NCI-H69 (cell line): ENCODE measurements at places on chromosomes 13 and 19.

DNA sequence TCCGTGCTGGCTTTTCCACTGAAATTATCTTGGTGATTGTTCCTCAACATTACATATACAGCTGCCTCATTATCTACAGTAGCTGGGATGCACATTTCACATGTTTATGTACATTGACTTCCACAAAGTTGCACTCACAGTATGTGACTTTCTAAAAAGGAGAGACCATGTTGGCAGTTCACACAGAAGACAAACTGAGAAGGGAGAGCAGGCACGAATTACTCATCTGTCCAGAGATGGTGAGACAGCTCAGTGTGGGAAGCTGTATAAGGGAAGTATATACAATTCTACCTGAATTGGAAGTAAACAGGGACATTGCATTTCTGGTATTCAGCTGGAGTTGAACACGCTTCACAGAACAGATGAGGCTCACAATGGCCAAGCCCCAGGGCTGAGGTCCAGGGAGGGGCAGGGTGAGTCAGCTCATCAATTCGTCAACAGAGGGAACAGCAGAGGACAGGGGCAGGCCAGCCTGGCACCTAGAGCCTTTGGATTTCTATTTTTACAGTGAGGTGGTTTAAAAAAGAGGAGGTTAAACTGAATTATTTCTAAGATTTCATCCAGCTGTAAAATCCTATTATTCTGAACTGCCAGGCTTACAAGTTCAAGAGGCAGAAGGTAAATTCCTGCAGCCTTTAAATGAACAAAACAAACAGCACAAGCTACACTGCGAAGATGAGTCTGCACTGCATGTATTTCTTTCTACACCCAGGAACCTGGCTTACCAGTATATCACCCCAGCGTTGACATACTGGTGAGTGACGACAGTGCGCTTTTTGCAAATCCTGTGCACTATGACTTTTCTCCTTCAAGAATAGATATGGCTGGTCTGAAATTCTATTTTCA, 9.8 kb downstream of the PARP4 start:
- peak; percentile 8 for DNase-seq

GRCh38 chr19:4678881-4679790, 9.0 kb upstream of the MYDGF start:
- peak; percentile 44 for DNase-seq

- peak; percentile 71 for DNase-seq
Observed at GRCh38 chr19:1066748-1067340, at the start of gene ARHGAP45. ARHGAP45 (plus strand) TSS chr19:1067167; CDS start chr19:1067406, 239 bp downstream.

- DNase-seq: no peak
Observed at GRCh38 chr19:5713228-5713627, 6.7 kb downstream of the LONP1 start.

- DNase-seq: peak; percentile 89
Observed at GRCh38 chr13:50365408-50366391, 350.5 kb downstream of the KCNRG start.

DNA sequence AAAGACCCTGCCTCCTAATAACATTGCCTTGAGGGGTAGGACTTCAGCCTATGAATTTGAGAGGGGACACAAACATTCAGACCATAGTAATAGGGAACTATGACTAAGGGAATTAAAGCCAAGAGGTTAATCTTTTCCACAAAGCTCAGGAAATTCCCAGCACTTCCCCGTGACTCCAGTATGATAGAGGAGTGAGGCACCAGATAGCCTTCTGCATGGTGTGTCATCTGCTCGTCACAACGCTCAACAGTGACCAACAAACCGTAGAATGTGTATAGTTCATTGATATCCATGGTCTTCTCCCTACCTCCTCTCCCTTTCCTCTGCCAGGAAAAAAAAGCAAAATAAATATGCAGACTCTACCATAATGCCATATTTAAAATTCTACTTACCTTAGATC, 64.4 kb downstream of the B3GLCT start:
- DNase-seq: no peak

DNA sequence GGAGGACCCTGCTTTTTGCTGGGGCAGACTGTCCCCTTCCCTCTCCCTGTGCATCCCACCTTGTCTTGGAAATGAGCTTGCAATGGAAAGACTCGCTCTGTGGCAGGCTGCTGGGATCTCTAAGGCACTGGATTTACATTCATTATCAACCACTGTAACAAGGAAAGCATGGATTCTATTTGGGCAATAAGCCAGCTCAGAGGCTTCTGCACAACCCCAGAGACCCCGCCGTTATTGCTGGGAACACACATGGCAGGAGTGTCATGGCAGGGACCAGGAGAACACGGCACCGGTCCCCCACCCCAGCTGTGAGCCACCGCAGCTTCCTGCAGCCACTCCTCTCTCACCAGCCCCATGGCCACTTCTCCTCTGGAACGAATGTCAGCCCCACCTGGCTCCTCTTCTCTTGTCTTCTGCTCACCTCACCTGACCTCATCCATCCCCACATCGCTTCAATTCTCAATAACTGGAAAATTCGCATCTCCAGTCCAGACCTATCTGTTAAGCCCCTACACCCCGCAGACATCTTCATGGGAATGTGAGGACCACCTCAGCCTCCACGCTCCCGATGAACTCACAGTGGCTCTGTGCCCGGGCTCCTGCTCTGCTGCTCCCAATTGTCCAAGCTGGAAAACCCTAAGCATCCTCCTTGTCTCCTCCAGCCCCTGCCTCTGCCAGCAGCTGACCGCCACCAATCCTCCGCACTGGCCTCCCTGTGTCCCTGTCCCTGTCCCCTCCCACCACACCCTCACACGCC, 181.5 kb downstream of the USP12 start:
- DNase-seq: no peak

DNA sequence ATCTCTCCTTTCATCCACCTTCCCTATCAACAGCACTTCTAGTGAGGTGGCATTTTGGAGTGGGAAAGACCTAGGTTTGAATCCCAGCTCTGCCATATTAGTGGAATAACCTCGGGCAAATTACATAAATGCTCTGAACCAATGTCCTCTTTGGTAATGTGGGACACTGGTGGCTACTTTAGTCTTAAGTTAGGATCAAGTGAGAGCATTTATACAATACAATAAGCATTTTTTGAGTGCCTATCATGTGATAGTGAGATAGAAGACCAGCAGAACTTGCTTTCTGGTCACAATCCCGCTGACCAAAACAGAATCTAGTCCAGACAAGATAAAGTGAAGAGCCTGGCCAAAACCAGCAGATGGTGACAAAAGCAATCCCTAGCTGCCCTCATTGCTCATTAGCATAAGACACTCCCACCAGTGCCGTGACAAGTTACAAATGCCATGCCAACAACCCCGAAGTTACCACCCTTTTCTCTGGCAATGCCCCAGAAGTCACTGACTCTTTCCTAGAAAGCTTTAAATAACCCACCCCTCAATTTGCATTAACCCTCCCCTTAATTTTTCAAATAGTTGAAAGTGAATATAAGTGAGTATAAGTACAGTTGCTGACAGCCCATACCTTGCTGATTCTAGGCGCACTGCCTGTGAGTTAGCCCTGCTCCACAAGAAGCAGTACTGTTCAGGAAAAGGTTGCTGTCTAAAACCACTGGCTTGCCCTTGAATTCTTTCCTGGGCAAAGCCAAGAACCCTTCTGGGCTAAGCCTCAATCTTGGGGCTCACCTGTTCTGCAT, 28.9 kb upstream of the KPNA3 start:
- DNase-seq: peak; percentile 37

DNA sequence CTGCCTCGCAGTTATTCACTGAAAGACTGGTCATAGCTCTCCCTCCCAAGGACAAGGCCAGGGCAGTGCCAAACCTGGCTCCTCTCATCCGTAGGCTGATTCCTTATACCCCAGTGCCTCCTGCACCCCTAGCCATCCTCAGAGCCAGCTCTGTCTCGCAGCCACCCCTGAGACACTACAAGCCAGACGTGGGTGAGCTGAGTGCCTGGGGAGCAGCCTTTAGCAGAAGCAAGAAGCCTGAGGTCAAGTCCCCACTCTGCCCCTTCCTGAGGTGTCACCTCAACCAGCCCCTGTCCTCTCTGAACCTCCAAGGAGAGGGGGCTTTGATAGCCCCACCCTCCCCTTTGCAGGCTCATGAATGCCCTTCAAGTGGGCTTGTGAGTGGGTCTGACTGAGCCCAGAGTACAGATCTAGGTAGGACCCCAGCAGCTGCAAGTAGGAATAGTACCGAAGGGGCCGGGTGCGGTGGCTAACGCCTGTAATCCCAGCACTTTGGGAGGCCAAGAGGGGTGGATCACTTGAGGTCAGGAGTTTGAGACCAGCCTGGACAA, 14.8 kb upstream of the AKAP8L start:
- no peak for DNase-seq

GRCh38 chr19:30602661-30603350, 230.6 kb downstream of the ZNF536 start:
- DNase-seq: no peak

DNA sequence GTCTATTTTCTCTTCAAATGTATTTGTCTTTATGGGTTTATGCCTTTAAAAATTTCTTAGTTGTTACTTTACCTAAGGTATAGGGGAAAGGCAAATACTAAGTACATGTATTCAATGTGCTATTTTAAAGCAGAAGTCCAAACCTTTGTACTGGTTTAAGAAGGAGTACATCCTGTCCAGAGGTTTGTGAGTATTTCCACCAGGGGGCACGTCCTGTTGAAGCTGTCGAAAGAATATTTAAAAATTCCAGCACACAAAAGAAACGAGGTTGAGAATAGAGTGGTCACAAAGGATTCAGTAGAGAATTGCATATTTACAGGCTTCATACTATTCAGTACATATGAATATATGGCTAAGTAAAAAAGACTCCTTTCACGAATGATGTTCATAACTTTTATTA, 59.8 kb downstream of the URI1 start:
- peak; percentile 10 for DNase-seq

DNA sequence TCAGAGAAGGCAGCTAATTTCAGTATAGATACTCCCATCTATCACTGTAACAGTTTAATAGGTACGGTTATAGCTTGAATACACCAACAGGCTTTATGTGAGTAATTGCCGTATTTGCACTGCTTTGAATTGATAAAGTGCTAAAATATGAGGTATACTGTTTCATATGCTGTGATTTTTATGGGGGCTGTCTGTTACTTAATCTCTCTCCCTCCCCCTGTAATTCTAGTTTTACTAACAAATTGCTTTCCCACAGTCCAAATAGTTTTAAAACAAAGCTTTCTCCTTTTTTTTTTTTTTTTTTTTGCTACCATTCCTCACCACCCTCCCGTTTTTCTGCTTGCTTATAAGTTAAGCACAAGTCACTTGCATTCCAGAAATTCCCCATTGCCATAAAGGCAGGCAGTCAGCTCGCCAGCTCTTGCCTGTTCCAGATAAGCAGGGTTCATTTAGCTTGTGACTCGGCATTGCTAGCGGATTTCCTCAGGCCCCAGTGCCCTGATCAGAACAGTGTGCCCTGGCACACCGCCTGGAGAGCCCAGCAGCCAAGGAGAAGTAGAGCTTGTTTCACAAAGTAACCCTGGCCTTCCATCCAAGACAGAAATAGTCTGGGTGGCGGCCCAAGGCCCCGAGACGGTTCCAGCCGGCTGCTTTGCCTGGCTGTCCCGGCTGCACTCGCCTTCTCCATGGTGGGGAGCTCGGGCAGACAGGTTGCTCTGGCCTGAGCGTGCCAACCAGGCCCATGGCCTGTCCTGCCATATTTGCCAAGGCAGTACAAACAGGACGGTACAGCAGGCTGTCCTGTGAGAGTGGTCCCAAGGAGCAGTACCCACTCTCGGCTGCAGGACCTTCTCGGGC, 43.5 kb upstream of the NPAS1 start:
- DNase-seq: peak; percentile 89

DNA sequence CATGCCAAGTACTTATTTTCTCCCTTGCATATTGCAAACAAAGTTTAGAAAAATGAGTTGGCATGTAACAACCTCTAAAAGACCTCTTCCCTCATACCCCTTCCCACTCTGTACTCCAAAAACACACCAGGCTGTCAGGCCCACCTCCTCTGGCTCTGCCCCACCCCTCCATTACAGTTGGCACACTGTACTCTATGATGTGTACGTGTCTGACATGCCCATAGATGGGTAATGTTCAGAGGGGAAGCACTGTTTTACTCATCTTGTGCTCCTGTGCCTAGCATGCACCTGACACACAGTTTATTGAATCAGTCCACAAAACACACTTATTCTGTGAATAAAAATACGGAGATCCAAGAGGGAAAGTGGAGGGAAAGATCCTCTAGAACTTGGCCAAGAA, 45.6 kb downstream of the SERPINE3 start:
- DNase-seq: no peak

- DNase-seq: no peak
Observed at GRCh38 chr13:48778610-48779009, 124.9 kb downstream of the CYSLTR2 start.

DNA sequence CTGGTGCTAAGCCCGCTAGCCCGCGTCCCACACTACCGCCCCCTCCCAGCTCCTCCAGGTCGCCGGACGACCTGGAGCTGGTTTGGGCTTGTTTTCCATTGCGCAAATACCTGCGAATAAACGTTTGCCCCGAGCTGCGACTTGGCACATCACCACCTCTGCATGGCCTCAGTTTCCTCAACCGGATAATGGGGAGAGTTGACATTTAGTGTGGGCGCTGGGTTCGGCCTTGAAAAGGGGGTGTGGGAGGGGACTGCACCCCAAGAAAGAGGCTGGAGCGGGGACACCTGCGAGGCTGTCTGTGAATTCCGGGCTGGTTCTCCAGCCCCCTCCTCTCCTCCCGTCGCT, 11.0 kb upstream of the JUND start:
- DNase-seq: no peak

DNA sequence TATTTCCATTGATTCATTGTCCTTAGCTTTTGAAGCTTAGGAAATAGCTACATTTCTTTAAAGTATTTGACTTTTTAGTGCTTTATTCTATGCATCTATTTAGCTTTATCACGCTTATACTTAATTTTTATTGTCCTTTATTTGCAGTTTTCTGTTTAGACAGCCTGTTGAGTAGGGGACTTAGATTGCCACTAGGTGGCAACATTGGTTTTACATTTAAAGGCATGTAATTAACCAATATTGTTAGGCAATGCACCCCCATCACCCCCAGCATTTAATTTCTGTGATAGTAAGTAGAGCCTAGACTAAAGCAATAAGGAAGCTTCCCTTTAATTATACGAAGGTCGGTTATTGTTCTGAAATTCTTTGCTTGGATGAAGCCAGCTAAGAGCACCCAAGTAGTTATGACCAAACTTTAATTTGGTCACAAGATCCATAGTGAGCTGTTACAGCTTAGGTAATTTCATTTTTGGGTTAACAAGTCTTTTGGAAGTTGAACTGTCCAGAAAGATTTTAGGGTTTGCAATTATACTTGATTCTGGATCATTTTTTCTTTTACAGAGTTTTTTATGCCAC, 36.5 kb downstream of the B3GLCT start:
- DNase-seq: peak; percentile 51

DNA sequence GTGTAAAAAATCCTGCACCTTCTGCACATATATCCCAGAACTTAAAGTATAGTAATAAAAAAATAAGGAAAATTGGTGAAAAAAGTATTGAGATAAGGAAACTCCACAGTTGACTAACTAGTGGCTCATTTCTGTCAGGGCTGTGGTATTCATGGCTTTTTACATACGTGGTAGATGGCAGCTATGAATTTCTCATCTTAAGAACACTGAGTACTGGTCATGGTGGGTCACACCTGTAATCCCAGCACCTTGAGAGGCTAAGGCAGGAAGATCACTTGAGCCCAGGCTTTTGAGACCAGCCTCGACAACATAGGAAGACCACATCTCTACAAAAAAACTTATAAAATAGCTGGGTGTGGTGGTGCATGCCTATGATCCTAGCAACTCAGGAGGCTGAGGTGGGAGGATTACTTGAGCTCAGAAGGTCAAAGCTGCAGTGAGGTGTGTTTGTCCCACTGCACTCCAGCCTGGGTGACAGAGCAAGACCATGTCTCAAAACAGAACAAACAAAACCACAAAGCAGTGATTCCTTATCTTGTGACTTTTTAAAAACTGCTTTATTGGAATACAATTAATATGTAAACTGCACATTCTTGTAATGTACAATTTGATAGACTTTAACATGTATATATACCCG, 16.8 kb downstream of the SLAIN1 start:
- DNase-seq: no peak
